PC-9 (cell line): ENCODE measurements at places on chromosomes 4 and X.

- DNase-seq, result no peak
Measured at GRCh38 chr4:111919639-111920038, 225.6 kb upstream of the FAM241A start.

- no peak for DNase-seq
Measured at GRCh38 chrX:30302956-30303355, 6.2 kb downstream of the NR0B1 start.

- DNase-seq, result no peak
Measured at GRCh38 chrX:53005327-53005726, 43.3 kb upstream of the GPR173 start.

DNA sequence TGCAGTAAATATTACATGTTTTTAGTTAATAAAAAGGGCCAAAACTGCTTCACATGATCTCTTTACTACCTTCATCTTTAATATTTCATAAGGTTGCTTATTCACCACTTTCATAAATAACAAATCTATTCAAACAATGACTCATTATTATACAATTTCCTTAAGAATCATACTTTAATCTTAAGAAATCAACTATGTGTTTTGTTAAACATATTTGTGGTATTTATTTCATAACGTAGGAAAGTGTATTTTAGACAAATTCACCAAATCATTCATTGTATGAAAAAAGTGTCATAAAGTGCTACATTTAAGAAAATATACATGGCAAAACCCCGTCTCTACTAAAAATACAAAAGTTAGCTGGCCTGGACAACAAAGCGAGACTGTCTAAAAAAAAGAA lies 150.5 kb upstream of the RXFP1 start:
- peak; percentile 50 for DNase-seq

- DNase-seq, result no peak
Measured at GRCh38 chr4:186502231-186502630, 53.1 kb downstream of the MTNR1A start.

GRCh38 chrX:118189628-118190027 lies 73.0 kb upstream of the KLHL13 start:
- DNase-seq, result no peak

DNA sequence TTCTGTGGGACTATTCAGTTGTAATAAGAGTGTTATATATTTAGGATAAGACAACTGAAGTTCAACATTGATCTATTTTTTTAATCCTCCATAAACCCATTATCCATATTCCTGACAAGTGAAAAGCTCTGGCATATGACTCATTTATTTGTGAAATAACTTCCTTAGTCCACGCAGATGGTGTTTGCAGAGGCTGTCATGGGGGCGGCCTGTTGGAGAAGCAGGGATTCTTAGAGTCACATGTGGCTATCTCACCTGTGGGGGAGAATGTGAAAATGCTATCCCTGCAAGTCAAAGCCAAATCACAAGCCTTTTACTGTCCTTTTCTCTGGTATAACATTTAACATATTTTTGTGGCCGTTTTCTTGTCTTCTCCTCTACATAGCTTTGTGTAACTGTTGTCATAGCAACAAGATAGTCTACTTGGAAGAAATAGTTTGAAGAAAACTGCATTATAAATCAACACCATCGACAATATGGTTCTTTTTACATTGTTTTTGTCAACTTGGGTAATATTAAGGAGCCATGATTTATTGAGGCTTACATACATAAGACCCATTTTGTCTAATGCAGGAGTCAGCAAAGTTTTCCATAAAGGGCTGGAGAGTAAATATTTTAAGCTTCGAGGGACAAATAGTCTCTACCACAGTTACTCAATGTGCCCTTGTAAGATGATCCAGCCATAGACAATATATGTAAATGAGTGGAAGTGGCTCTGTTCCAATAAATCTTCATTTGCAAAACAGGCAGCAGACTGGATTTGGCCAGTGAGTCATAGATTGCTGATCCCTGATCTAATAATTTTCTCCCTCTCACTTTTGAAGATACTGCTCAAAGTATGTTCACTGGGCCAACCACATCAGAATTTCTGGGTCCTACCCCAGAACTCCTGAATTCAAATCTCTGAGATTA lies 395.0 kb downstream of the DTHD1 start:
- DNase-seq, result no peak

DNA sequence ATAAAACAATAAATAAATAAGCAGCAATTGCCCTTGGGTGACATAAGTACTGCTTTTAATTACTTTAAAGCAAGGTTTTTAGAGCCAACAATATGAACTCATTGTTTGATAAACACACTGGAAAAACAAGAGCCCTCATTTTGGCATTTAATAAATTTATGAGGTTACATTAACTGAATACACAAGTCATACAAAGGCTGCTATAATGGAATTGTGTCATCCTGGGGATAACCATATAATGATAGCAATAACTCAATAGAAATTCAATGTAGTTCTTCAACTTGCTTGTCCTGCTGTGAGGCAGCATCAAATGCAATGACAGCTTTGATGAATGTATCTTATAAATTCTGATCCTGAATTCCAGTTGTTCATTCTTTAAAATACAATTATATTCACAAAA lies 1512.5 kb downstream of the STIM2 start:
- DNase-seq, result no peak

- DNase-seq, result no peak
Measured at GRCh38 chrX:131445955-131446354, 97.9 kb upstream of the OR13H1 start.

DNA sequence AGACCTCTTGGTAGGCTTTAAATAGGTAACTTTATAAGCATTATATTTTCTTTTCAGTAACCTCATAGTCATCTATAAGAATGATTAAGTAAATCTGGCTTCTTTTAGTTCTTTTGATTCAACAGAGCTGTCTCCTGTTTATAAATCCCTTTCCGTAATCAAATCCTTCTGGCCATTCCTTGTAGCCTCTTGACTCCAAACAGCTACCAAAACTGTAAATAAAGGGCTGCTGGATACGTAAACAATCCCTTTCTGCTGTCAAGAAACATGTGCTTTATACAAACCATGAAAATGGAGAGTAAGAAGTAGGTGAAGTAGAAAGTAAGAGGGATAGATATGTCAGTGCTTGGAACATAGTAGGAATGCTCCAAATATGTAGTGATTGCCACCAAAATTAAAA lies 183.2 kb upstream of the CASK start:
- DNase-seq, result no peak

GRCh38 chr4:122195718-122196117 lies 43.6 kb downstream of the BLTP1 start:
- DNase-seq, result no peak

DNA sequence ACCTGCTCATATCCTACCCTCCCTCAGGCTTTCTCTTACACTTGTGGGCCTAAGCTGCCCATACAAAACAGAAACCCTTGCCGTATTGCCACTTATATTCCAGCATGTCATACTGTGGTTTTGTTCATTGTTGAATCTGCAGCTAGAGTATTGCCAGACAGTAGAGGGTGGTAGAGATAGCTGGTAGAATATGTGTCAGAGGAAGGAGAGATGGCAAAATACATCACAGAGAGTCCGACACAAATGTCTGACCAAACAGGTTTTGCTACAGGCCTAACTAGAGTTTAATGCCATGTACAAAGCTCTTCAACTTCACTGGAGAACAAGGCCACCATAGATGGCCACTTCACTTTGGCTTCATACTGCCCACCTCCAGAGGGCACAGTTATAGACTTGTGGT lies 160.1 kb downstream of the EFHC2 start:
- peak; percentile 35 for DNase-seq

- peak; percentile 56 for DNase-seq
Measured at GRCh38 chrX:16882702-16883486, 12.7 kb upstream of the RBBP7 start.

DNA sequence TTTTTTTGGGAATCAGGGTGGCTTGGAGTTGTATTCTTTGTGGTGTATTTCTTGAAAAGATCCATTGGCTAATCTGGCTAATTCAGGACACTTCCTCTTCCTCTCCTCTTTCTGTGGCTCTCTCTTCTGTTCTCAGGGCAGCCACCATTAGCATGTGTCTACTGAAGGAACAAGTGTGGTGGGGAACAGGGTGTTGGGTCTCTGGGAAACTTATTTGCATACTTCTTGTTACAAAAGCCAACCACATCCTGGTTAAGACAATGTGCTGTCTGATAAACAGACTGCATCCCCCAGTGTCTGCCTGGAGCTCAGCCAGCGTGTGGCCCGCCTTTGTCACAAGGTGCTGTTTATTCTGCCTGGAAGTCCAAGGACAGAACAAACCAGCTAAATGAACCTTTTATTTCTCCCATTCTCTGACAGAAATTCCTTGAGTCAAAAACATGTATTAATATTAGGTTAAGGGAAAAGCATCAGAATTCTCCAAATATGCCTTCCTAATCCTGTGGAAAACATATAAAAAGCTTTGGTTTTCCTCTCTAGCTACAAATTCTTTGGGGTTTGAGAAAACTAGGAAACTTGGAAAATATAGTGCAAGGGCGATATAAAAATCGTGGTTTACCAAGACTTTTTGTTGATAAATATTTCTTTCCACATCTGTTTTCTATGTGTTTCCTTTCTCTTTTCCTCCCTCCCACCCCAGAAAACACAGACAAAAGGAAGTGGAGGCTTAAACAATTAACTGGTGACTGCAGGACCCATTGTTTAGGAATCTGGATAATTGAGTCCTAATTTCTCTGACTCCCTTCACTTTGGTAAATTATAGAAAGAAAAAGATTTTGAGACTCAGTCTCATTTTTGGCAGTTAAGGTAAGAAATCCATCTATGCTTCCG lies 203.6 kb downstream of the SPRY1 start:
- DNase-seq, result no peak

DNA sequence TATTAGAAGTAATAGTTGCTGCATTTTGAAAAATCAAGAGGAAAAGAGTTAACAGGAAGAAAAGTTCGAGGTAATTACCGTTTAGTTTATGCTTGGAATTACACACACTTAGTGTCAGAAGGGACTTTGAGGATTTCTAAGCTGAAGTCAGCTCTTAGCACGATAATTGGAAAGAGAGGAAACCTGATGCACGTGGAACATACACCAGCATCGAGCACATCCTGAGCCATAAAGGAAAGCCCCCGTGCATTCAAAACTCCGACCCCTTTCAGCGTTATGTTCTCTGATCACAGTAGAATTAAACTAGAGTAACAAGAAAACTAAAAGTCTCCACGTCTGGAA lies 400 bp upstream of the PAQR3 start:
- DNase-seq, result no peak

DNA sequence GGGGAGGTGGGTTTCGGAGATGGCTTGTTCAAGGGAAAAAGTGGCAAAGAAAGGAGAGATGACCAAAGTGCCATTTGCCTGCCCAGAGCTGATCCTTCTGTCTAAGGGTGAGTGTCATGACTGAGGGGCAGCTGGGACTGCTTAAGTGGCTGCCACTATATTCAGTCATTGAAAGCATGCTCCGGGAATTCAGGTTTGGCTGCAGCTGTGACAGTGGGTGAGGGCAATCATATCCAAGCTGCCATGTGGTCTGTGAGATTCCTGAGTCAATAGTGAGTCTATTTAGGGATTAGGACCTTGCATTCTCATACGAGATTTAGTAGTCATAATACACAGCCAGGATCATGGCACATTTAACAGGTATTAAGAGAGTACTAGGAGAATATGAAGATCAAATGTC lies 138.8 kb upstream of the BANK1 start:
- no peak for DNase-seq

- DNase-seq, result no peak
Measured at GRCh38 chr4:36041340-36041739, 203.0 kb downstream of the ARAP2 start.

DNA sequence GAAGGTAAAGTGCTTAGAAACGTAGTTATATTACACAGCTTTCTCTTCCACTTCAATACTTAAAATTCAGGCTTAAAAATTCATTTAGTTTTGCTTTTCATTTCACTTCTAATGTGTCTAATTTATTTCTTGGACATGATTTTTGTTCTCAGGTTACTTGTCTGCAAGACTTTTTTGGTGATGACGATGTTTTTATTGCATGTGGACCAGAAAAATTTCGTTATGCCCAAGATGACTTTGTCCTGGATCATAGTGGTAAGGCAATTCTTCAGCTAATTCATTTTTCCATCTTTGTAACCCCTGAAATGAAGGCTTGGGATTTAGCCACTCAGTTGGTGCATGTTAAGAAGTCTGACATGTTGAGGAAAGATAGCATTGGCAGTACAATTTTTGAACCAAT lies 114.7 kb downstream of the DCLK2 start:
- DNase-seq, result no peak

GRCh38 chr4:54063737-54064316 lies 578 bp downstream of the CHIC2 start:
- DNase-seq, result no peak

- no peak for DNase-seq
Measured at GRCh38 chrX:96480081-96480480, 204.6 kb upstream of the DIAPH2 start.

GRCh38 chr4:113646442-113646822 lies 115.1 kb downstream of the CAMK2D start:
- DNase-seq, result peak; percentile 4

DNA sequence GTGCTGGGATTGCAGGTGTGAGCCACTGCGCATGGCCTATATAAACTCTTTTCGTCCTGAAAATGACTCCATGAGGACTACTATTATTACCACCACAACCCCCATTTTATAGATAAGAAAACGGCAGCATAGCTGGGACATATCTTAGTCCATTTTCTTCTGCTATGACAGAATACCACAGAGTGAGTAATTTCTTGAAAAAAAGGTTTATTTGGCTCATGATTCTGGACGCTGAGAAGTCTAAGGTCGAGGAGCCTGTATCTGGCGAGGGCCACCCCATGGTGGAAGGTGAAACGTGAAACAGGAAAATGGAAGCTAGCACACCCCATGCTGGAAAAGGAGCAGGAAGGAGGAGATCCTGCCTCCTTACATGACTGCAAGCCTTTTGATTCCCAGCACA lies 68.9 kb downstream of the SMIM20 start:
- no peak for DNase-seq

- DNase-seq, result no peak
Measured at GRCh38 chrX:1493877-1494510, 41.3 kb upstream of the ASMTL start.

- peak; percentile 36 for DNase-seq
Measured at GRCh38 chrX:103845165-103845653, 13.2 kb upstream of the RAB9B start.

DNA sequence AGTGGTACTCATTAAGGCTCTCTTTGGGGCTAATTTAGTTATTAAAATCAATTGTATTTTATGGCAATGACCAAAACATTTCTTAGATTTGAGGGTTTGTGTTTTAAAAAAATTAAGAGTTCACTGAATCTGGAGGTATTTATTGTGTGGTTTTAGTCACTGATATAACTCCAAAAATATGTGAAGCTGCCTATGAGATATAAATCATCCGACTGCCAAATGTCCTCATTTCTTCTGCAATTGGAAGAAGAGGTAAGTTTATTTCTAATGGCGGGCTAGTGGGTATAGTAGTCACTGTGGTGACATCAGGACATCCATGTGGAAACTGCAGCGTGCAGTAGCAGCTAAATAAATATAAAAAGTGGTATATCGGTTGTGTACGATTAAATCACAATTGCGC lies 205.5 kb downstream of the MID1 start:
- no peak for DNase-seq

DNA sequence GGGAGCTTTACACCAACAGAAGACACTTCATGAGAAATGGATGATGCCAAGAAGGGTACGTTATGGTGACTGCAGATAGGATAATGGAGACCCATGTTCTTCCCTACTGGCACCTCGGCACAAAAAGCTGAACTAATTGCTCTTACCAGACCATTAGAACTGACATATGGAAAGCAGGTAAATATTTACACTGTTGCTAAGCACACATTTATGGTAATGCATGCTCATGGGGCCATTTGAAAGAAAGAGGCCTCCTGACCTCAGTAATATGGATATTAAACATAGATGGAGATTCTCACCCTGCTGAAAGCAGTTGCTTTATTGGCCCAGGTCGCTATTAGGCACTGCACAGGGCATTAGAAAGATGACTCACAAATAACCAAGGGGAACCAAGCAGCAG lies 1759.6 kb downstream of the C4orf33 start:
- DNase-seq, result no peak
